Activated CD4-positive, alpha-beta T cell treated with anti-CD3 and anti-CD28 coated beads for 4 hours (primary cell): ENCODE measurements at places on chromosomes 2 and 18.

- DNase-seq = no peak
Measured at GRCh38 chr2:53018825-53019425, 748.7 kb upstream of the CHAC2 start.

GRCh38 chr2:218717262-218717661 lies 6.6 kb downstream of the TTLL4 start:
- no peak for DNase-seq

DNA sequence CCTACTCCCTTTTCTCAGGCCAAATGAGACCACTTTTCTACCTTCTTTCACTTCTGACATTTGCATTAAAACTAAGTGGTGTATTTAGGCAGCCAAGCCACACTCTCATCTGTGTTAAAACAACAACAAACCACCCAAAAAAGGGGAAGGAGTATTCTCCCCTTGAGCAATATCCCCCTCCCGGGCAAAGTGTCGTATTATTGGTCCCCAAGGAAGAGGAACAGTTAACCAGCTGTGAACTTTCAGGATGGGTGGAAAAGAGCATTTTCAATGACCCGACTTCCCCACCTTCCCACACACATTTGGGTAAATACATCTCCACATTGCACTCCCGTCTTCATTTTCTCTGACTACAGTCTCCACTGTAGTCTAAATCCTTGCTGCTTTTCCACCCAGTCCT lies 44.3 kb downstream of the FEZ2 start:
- DNase-seq = no peak

DNA sequence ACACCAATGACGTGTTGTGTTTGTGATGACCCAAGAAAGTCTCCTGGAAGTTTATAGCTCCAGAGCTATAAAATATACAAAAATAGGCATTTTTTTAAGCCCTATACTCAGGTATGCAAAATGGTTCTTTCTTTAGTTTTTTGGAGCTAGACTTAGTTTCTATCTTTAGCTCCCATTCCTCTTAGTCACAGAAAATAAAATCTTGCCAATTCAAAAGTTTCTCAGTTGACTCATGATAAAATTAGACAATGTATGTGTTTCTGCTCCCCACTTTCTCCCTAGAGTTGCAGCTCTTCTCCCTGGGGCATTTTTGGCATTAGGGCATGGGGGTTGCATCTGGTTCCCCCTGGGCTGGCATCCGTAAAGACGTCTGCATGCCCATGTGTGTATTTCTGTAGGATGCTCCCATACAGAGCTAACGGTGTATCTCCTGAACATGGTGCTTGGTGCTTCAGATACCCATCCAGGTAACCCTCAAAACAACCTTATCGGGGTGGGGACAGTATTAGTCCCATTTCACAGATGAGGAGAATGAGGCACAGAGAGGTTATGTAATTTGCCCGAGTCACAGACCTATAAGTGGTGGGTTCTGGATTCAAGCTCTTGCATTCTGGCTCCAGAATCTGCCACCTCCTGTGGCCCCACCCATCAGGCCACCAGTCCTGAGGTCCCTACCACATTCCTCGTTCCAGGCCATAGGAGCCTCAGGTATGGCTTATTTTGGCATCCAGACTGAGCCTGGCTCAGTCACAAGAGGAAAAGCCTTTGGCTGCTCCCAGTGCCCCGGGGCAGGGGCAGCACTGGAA lies 43.1 kb upstream of the ASAP2 start:
- no peak for DNase-seq

DNA sequence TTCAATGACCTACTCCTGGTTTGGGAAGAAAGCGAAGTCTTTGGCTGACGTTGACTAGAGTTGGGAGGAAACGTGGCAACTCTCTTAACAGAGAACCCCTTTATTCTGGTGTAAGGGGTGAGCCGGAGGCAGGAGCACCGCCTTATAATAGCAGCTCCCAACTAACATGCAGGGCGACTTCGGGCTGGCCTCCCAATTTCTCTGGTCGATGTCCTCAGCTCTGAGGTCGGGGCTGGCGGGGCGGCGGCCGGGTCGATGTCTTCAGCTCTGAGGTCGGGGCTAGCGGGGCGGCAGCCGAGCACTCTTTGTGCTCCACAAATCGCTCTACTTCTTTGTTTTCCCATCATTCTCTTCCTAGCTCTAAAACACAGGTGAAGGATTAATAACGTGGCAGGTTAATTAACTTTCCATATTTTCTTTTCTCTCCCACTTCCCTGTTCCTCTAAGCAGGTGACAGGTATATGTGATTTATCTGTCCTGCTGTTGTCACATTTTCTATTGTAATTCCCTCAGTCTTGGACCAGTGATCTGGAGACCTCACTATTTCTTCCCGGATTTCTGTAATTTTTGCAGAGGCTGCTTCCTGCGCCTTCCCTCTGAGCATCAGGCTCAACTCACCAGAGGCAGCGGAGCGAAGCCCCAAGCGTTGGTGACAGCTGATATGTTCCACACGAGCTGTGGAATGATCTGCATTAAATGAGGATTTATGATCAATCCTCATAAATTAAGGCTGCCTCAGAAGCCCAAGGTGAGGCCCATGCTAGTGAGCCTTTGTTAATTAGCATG lies 64.3 kb downstream of the ACKR3 start:
- no peak for DNase-seq

GRCh38 chr2:212033888-212034287 lies 504.7 kb downstream of the ERBB4 start:
- DNase-seq = no peak

DNA sequence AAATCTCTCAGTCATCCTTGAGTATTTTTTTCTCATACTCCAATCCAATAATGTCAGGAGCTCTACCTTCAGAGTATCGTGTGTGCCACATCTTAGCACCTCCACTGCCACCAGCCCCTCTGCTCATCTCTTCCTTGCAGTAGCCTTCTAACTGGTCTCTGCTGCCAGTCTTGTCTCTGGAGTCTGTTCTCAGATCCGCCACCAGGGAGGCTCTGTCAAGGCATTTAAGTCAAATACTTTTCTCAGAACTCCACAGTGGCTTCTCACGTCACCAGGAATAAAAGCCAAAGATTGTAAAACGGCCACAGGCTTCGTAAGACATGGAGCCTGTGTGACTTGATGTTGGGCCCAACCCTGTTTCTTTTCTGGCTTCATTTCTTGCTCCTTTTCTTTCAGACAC lies 7.1 kb downstream of the UNC50 start:
- DNase-seq = no peak

DNA sequence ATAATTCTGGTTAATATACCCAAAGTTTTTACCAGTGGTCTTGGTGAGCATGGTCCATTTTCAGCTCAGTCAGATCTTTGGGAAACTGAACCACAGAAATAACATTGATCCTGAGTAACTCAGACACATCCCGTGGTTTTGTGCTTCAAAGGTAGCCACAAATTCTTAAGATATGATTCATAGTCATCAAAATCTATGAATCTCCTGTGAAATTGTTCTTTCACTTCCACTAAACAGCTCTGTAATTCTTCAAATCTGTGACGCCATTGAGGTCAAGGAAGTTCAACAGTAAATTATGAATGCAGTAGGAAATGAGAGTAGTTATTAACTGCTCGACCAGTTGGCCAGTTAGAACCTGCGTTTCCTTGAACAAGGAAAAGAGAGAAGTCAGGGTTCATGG lies 147.3 kb downstream of the IRS1 start:
- no peak for DNase-seq

DNA sequence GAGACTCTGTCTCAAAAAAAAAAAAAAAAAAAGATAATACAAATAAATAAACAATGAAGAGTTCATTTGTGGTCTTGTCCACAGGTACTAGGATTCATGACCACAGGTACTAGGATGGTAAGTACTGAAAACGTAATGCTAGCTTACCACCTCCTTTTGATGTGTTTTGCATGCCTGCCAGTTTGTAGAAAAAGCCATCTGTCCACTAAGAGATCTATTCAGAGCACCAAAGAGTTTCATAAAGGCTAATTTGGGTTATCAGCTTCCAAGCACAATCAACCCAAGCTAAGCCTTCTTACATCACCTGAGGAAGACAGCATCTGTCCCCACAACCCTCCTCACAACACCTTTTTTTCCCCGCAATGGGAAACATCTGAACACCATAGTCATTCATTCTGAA lies 477.2 kb downstream of the ZEB2 start:
- DNase-seq = no peak

DNA sequence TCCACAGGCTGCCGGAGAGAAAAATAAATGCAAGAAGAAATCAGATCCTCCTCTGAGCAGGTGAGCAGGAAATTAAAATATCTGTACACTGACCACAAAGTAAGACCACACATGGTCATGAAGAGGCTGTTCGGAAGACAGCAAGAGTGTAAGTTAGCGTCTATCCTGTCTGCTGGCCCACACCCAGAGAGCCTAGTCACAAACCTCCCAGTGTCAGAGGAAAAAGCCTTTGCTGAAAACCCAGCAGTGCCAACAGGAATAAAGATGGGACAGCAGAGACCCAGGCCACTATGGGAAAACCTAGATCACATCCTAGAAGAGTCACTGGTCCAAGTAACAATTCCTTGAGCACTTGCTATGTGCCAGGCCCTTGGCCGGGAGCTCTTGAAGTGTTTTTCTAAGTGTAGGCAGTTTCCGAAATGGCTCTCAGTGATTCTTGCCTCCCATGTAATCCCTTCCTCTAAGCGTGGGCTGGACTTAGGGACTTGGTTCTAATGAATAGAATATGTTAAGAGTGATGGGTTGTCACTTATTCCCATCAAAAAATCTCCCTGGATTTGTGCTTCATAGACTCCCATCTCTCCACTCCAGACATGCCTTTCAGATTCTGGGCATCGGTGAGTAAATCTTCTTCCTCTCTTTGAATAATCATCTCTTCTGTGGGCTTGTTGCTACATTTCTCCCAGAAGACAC lies 110.9 kb upstream of the PKDCC start:
- no peak for DNase-seq

GRCh38 chr2:30765876-30766470 lies 41.3 kb downstream of the CAPN13 start:
- DNase-seq = no peak

DNA sequence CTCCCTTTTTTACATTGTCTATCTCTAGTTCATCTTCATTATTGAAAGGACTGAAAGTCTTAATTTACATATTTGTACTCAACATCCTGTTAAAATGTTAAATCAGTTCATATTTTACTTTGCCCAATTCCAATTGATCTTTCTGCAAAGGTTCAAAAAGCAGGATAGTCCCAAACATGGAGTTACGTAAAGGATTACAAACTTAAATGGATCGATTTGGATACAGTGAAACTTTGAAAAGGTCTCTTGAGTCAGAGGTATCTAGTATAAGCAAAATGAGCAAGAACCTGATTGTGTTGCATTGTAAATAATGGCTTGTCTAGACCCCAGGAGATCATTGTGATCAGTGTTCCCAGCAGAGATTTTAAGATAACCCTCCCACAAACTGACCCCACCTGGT lies 4.1 kb downstream of the DAPL1 start:
- no peak for DNase-seq

GRCh38 chr18:78611869-78612268 lies 367.7 kb upstream of the SALL3 start:
- no peak for DNase-seq

- no peak for DNase-seq
Measured at GRCh38 chr18:5546660-5547059, 2.9 kb upstream of the EPB41L3 start.

DNA sequence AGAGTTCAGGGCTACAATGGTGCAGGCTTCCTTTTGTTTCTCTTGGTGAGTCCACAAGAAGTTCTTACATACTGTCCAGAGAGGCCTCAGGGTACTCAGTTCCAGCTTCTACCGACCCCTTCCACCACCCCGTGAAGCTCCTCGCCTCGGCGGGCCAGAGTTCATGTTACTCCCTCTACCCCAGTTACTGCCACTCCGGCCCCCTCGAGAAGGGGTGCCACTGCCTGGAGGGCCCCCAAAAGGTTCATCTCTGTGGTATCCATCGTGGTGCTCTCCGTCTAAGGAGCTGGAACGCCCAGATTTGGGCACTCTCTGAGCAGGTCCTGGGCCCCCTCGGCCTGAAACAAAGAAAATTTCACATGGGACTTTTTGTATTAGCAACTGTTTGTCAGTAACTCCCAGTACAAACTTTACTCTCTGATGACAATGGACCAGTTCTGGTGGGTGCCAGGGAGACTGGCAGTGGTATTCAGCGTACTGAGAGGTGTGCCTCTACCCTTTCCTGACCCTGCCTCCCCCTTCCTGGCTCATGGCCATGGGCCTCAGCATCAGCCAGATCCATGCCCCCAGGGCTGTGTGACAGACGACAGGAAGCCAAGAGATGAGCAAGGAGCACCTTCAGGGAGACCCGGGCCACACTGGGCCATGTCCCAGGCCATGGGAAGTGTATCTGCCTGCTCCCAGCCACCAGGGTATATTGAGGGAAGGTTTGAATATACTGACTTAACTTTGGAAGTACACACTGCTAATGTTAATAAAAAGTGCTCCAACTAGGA lies 5.1 kb downstream of the SFT2D3 start:
- DNase-seq = no peak

DNA sequence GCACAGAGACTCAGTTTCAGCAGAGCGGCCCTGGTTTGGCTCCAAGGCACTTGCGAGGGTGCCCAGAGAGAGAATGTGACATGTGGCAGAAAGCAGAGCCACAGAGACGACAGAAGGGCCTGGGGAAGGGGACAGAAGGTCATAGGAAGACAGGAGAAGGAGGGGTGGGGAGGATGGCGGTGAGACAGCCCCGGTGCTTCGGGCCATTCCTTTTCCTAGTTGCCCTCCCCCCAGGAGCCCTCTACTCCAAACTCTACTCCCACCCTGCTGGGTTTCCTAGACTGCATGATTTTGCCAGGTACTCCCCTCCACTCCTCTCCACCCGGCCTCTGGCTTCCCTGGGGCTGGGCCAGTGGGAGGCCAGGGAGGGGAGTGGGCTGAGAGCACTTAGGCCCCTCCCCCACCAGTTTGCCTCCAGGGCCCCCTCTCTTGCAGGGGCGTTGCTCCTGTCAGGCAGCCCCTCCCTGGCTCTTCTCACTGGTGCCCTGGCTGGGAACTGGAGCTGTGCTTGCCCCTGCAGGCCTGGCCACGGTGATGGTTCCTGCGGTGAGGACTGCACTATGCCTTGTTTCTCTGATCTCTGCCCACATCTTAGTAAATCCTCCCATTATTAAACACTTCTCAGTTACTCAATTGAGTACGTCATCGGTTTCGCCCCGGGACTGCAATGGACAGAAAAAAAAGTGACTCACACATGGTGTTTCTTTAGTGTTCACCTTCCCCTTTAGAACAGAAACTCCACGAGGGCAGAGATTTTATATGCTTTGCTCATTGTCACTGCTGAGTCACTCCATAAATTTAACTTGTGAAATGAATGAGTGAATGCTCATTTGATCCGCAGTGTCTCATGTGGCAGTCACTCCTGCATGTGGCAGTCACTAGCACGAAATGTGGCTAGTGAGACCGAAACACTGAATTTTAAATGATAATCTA lies 58.7 kb upstream of the SP3 start:
- no peak for DNase-seq
